ENCODE measurements at places on chromosomes 1 and 21. TPM values are rescaled to one million over a fixed set of nuclear protein-coding genes. Genes with fewer than 3 reads are reported as not detected.

The TRIM67 gene
- total RNA-seq: not detected

- H3K36me3 ChIP-seq: peaks cover 41% of the 10 kb centered on the region
- H3K27me3 ChIP-seq: no peaks in the 10 kb centered on the region
- no peak overlapping the region for H3K4me3 ChIP-seq
- H3K27ac ChIP-seq: peak overlapping the region; percentile 32
- peaks cover 15% of the 10 kb centered on the region for H3K4me1 ChIP-seq
- no peak for DNase-seq
Observed at GRCh38 chr1:55064861-55065263, 25.5 kb downstream of the PCSK9 start.

GRCh38 chr1:162916407-162916806 lies 55.4 kb upstream of the CCDC190 start:
- DNase-seq: no peak
- H3K4me3 ChIP-seq: no peak overlapping the region
- H3K27me3 ChIP-seq: no peaks in the 10 kb centered on the region
- no peaks in the 10 kb centered on the region for H3K4me1 ChIP-seq
- H3K36me3 ChIP-seq: no peaks in the 10 kb centered on the region

- DNase-seq: no peak
- no peak overlapping the region for H3K4me3 ChIP-seq
- peaks cover 96% of the 10 kb centered on the region for H3K36me3 ChIP-seq
Observed at GRCh38 chr1:229482511-229482910, 25.6 kb downstream of the NUP133 start.

GRCh38 chr1:209675565-209676154 lies 448 bp downstream of the G0S2 start:
- peak; percentile 48 for DNase-seq
- no peaks in the 10 kb centered on the region for H3K36me3 ChIP-seq
- no peaks in the 10 kb centered on the region for H3K27me3 ChIP-seq
- peak overlapping the region; percentile 64 for H3K4me3 ChIP-seq

GRCh38 chr1:160377585-160378206 lies 10.8 kb downstream of the NHLH1 start:
- no peak overlapping the region for H3K4me3 ChIP-seq
- DNase-seq: no peak
- no peaks in the 10 kb centered on the region for H3K27me3 ChIP-seq

GRCh38 chr1:98391175-98391574 lies 270.3 kb upstream of the SNX7 start:
- no peak overlapping the region for H3K4me3 ChIP-seq
- H3K27me3 ChIP-seq: no peaks in the 10 kb centered on the region
- no peak for DNase-seq
- no peak overlapping the region for H3K27ac ChIP-seq

- no peaks in the 10 kb centered on the region for H3K27me3 ChIP-seq
- H3K4me1 ChIP-seq: no peaks in the 10 kb centered on the region
- H3K27ac ChIP-seq: no peak overlapping the region
- no peak overlapping the region for H3K4me3 ChIP-seq
Observed at GRCh38 chr1:196193896-196194559, 414.2 kb downstream of the KCNT2 start.
